ENCODE measurements at places on chromosomes 7 and 10. TPM values are rescaled to one million over a fixed set of nuclear protein-coding genes. Genes with fewer than 3 reads are reported as not detected.
A peak's percentile ranks its signal among the peaks of the same experiment; 100 is the strongest.

- no peaks in the 10 kb centered on the region for H3K27me3 ChIP-seq
- H3K4me3 ChIP-seq, result no peak overlapping the region
- H3K36me3 ChIP-seq, result no peaks in the 10 kb centered on the region
These were observed 145.6 kb downstream of the ADAM12 start for GRCh38 chr10:126242397-126243260.

BEND7 gene
- total RNA-seq, result 31.7 TPM

DNA sequence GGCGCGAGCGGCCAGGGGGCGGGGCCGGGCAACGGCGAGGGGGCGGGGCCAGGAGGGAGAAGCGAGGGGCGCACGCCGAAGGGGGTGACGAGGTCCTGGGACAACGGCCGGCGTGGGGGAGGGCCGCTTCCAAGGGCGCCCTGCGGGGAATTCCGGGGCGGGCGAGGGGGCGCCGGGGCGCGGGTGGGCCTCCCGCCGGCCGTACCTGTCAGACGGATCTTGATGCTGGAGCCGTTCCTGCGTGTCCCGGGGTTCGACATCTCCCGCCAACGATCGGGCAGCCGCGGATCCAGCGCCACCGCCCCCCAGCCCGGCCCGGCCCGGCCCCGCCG is 421 bp downstream of the SMURF1 start:
- peak overlapping the region; percentile 80 for H3K4me3 ChIP-seq
- peaks cover 19% of the 10 kb centered on the region for H3K4me1 ChIP-seq
- peak overlapping the region; percentile 79 for H3K27ac ChIP-seq
- DNase-seq, result no peak
- no peaks in the 10 kb centered on the region for H3K36me3 ChIP-seq

- H3K27ac ChIP-seq, result no peak overlapping the region
- no peaks in the 10 kb centered on the region for H3K4me1 ChIP-seq
- DNase-seq, result no peak
- H3K27me3 ChIP-seq, result no peaks in the 10 kb centered on the region
- no peaks in the 10 kb centered on the region for H3K36me3 ChIP-seq
These were observed 393.9 kb upstream of the SHH start for GRCh38 chr7:156206174-156206573.

- DNase-seq, result no peak
- H3K27me3 ChIP-seq, result no peaks in the 10 kb centered on the region
- no peaks in the 10 kb centered on the region for H3K36me3 ChIP-seq
- H3K4me3 ChIP-seq, result no peak overlapping the region
- no peak overlapping the region for H3K27ac ChIP-seq
These were observed 22.8 kb downstream of the SGMS1 start for GRCh38 chr10:50600831-50601477.

NPY4R gene
- not detected for total RNA-seq

GRCh38 chr7:332646-333392 is 42.8 kb downstream of the FOXL3 start:
- no peaks in the 10 kb centered on the region for H3K36me3 ChIP-seq
- H3K27ac ChIP-seq, result no peak overlapping the region
- H3K4me3 ChIP-seq, result peak overlapping the region; percentile 26
- peaks cover 2% of the 10 kb centered on the region for H3K27me3 ChIP-seq

CABCOCO1 gene
- 0.51 TPM for total RNA-seq

WAPL gene
- 35.3 TPM for total RNA-seq

DNA sequence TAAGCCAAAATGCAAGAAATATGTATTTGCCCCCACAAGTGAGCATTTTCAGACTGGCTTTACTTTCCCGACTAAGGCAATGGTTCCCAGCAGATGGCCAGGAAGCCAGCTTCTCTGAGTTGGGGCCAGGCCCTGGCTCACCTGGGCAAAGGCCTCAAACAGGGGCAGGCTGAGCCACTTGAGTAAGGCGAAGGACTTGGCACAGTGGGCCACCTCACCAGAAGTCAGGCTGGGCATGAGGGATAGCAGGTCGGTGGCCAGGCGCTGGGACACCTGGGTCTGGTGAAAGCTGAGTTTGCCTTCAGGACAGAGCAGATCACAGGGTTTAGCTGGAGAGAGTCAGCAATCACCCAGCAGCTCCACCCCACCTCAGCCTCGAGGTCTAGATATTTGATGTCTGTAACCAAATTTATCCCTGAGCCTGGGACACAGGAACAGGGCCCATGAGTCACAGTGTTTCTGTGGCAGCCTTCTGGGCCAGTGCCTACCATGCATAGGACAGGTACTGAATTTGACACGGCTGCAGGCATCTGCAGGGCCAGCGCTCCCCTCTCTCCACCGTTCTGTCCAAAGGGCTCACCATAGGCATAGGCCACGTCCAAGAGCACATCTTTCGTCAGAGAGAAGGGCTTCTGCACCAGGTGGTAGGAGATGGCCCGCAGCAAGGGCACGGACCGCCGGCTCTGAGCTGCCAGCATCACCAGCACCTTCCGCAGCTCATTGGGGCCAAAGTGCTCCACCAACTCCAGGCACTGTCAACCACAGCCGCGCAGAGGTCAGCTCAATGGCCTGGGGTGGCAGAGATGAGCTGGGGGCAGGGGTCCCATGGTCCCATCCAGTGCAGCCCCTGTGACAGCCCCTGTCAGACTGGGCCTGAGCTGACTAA is 7.3 kb downstream of the TBRG4 start:
- no peak overlapping the region for H3K27ac ChIP-seq
- no peak for DNase-seq
- H3K36me3 ChIP-seq, result peaks cover 79% of the 10 kb centered on the region
- no peaks in the 10 kb centered on the region for H3K27me3 ChIP-seq

- no peaks in the 10 kb centered on the region for H3K36me3 ChIP-seq
- no peaks in the 10 kb centered on the region for H3K4me1 ChIP-seq
- no peak overlapping the region for H3K4me3 ChIP-seq
- DNase-seq, result no peak
These were observed 6.1 kb downstream of the RASSF4 start for GRCh38 chr10:44965651-44966097.

IKZF1 gene
- 0.20 TPM for total RNA-seq

C7orf33 gene
- not detected for total RNA-seq

GRCh38 chr7:70785427-70785826 is 346.5 kb upstream of the GALNT17 start:
- H3K4me1 ChIP-seq, result no peaks in the 10 kb centered on the region
- no peaks in the 10 kb centered on the region for H3K27me3 ChIP-seq
- H3K27ac ChIP-seq, result no peak overlapping the region
- H3K4me3 ChIP-seq, result no peak overlapping the region
- H3K36me3 ChIP-seq, result no peaks in the 10 kb centered on the region

DNA sequence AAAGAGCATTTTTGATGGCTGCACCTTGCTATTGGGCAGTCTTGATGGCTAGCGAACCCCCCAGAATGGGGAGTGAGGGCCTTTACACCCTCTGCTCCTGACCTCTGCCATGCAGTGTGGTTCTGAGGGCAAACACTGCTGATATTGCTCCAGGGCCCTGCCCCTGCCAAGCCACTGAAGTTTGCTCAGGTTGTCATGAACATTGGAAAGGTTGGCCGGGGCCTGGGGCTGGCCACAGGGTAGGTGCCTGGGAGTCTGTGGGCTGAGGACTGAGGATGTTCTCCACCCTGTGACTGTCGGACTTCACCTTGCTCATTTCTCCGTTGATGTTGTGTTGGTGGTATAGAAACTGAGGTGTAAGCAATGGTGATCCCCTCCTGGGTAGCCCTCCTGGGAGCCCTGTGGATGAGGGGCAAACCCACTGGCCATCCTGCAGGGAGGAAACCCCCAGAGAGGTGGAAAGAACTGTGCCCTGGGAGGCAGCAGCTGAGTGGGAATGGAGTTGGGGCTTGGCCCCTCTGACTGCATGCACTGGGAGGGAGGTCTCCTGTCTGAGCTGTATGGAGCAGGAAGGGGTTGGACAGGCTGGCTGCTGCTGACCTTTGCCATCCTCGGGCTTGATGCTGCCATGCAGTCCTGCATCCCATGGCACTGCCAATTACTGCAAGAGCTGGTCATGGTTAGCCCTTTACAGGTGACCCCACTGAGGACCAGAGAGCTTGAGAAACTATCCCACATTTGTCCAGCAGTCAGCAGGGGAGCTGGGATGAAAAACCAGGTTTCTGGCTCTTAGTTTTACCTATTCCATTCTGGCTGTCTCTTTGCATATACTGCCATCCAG is 77.1 kb downstream of the SH2D4B start:
- no peaks in the 10 kb centered on the region for H3K4me1 ChIP-seq
- no peaks in the 10 kb centered on the region for H3K36me3 ChIP-seq
- H3K4me3 ChIP-seq, result no peak overlapping the region
- no peak for DNase-seq
- no peaks in the 10 kb centered on the region for H3K27me3 ChIP-seq

PLXNA4 gene
- 20.4 TPM for total RNA-seq

GNAT3 gene
- not detected for total RNA-seq

GRCh38 chr10:8298896-8299570 is 244.5 kb downstream of the GATA3 start:
- H3K27ac ChIP-seq, result no peak overlapping the region
- H3K4me1 ChIP-seq, result no peaks in the 10 kb centered on the region
- no peaks in the 10 kb centered on the region for H3K36me3 ChIP-seq
- no peaks in the 10 kb centered on the region for H3K27me3 ChIP-seq
- DNase-seq, result no peak
- H3K4me3 ChIP-seq, result no peak overlapping the region

- H3K4me1 ChIP-seq, result no peaks in the 10 kb centered on the region
- H3K27me3 ChIP-seq, result no peaks in the 10 kb centered on the region
- H3K36me3 ChIP-seq, result no peaks in the 10 kb centered on the region
These were observed 82.1 kb downstream of the CAMK1D start for GRCh38 chr10:12431151-12432101.

TDRD1 gene
- not detected for total RNA-seq

GRCh38 chr7:29161231-29161630 is 14.9 kb upstream of the CPVL start:
- peaks cover 11% of the 10 kb centered on the region for H3K27me3 ChIP-seq
- H3K27ac ChIP-seq, result no peak overlapping the region
- H3K4me1 ChIP-seq, result no peaks in the 10 kb centered on the region
- H3K36me3 ChIP-seq, result no peaks in the 10 kb centered on the region
- no peak for DNase-seq

GRCh38 chr7:90727412-90727811 is 131.3 kb downstream of the CDK14 start:
- no peak for DNase-seq
- no peak overlapping the region for H3K4me3 ChIP-seq
- H3K27ac ChIP-seq, result no peak overlapping the region
- H3K4me1 ChIP-seq, result no peaks in the 10 kb centered on the region
- H3K27me3 ChIP-seq, result no peaks in the 10 kb centered on the region

DNA sequence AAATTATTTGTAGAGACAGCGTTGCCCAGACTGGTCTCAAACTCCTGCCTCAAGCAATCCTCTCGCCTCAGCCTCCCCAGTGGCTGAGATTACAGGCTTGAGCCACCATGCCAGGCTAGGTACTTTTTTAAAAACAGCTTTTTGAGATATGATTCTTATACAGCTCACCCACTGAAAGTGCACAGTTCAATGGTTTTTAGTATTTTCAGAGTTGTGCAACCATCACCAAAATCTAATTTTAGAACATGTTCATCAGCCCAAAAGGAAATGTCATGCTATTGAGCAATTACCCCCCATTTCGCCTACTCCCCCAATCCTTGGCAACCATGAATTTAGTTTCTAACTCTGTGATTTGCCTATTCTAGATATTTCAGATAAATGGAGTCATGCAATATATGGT is 73.7 kb downstream of the EVX1 start:
- H3K4me3 ChIP-seq, result no peak overlapping the region
- H3K4me1 ChIP-seq, result no peaks in the 10 kb centered on the region
- no peaks in the 10 kb centered on the region for H3K36me3 ChIP-seq
- no peak overlapping the region for H3K27ac ChIP-seq

DNA sequence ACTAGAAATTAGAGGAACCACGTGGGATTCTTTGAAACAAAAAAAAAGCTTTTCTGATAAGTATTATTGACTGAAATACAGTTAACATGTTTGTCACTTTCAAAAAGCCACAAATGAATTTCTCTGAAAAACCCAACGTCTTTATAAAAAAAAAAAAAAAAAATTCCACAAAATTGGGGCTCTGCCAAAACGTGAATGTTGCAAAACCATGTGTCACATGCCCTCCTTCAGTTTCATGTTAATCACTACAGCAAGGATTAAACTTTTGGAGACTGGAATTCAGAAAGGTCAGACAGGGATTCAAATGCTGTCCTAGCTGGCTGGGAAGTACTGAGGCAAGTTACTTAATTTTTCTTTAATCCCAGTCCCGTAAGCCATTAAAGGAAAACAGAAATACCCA is 278.0 kb upstream of the KLF14 start:
- H3K4me1 ChIP-seq, result peaks cover 14% of the 10 kb centered on the region
- no peaks in the 10 kb centered on the region for H3K27me3 ChIP-seq
- DNase-seq, result peak; percentile 15
- no peak overlapping the region for H3K27ac ChIP-seq
- H3K36me3 ChIP-seq, result no peaks in the 10 kb centered on the region

CPA5 gene
- total RNA-seq, result not detected

CFAP70 gene
- total RNA-seq, result 0.27 TPM

DNA sequence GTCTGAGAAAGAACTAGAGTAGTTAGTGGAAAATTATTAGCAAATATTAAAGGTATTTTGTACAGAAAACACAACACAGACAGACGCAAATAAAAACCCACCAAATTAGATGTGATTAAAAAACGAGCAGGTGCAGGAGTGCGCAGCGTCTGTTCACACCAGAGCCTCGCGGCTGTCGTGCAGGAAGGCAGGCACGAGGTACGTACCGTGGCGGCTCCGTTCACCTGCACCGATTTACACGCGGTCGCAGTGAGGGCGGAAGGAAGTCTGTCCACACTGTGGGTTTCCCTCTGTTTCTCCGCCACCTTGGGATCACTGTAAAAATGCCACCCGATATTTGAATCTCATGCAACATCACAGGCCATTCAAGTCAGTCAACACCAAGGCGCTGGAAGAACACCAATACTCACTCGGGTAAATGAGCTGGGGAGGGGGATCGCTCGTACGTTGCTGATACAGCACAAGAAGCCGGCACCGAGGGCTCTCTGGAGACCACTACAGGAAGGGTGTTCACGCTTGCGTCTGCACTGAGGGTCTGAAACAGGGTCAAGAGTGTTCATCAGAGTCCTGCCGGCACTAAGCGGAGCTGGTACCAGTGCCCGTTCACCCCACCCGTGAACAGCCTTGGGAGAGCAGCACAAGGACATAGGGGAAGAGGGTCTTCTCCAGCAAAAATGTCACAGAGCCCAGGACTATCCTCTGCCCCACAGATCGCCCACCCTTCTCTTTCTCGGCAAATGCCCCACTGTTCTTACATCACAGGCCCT is 116.8 kb downstream of the LARP4B start:
- H3K27ac ChIP-seq, result no peak overlapping the region
- H3K4me3 ChIP-seq, result no peak overlapping the region
- peaks cover 22% of the 10 kb centered on the region for H3K36me3 ChIP-seq
- no peaks in the 10 kb centered on the region for H3K27me3 ChIP-seq

- H3K27ac ChIP-seq, result no peak overlapping the region
- H3K36me3 ChIP-seq, result peaks cover 6% of the 10 kb centered on the region
- no peaks in the 10 kb centered on the region for H3K27me3 ChIP-seq
- peak; percentile 72 for DNase-seq
- no peak overlapping the region for H3K4me3 ChIP-seq
- H3K4me1 ChIP-seq, result no peaks in the 10 kb centered on the region
These were observed 49.8 kb downstream of the PAXIP1 start for GRCh38 chr7:154953006-154953684.

DNA sequence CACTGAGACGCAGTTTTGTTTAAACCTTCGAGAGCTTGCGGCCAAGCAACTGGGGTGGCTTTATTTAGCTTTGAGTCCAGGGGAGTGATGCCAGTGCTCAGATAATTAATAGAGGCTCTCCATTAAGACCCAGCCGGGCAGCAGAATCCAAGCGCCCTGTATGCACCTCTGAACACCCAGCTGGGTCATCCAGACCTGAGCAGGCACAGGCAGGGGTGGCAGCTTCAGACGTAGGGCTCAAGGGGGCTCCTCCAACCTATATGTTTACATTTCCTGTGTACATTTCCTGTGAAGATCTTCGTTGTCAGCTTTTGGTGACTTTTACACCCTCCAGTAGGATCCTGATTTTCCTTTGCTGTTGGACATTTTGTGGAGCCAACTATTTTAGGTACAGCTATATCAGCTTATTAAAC is 719.5 kb downstream of the LRMDA start:
- DNase-seq, result no peak
- H3K36me3 ChIP-seq, result no peaks in the 10 kb centered on the region
- no peak overlapping the region for H3K27ac ChIP-seq
- no peaks in the 10 kb centered on the region for H3K4me1 ChIP-seq
- H3K4me3 ChIP-seq, result no peak overlapping the region
